ENCODE measurements at places on chromosomes 16 and 17.

GRCh38 chr16:875182-876040, 74.9 kb upstream of the GNG13 start:
- no peak for DNase-seq

GRCh38 chr16:17222871-17223401, 247.8 kb downstream of the XYLT1 start:
- no peak for DNase-seq

DNA sequence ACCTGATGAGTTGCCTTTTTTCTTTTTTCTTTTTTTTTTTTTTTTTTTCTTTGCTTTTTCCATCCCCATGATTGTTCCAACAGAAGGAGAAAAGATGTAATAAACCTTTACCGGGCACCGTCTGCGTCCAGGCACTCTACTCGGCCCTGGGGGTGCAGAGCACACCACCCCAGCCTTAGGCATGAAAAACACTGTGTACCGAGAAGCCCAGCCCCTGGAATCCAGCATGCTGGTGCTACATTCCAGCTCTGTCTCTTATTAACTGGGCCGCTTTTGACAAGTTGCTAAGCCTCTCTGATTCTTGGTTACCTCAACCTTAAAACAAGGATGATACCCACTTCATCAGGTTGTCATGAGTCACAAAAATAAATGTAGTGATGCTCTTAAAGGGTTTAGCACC, 64.1 kb upstream of the HSBP1 start:
- DNase-seq: no peak

GRCh38 chr17:42459801-42460281, 1.2 kb downstream of the ATP6V0A1 start:
- no peak for DNase-seq

- no peak for DNase-seq
Measured at GRCh38 chr16:2451851-2452320, 8.0 kb upstream of the TEDC2 start.

DNA sequence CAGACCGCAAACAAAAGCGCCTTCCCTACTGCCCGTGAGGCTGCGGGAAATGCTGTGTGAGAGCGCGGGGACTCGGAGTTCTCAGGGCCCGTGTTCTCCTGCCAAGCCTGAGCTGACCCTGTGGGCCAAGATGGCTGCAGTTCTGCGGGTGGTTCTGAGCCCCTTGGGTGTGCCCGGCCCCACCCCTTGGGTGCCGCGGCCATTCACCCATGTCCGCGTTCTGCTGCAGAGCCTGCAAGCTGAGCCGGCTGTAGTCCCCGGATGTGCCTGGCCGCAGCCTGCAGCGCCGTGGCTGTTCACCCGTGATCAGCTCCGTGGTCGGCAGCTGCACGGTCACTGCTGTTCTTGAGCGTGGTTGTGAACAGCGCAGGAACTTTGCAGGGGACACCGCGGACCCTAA, 20.0 kb downstream of the ACSF3 start:
- peak; percentile 16 for DNase-seq
